Fibroblast of skin of abdomen (primary cell): ENCODE measurements at places on chromosomes 16 and 17.

GRCh38 chr16:4094127-4094773 is 22.0 kb downstream of the ADCY9 start:
- no peak for DNase-seq

GRCh38 chr17:72600934-72601333 is 480.1 kb downstream of the SOX9 start:
- peak; percentile 87 for DNase-seq

- no peak for DNase-seq
Observed at GRCh38 chr17:42579794-42580551, 2.4 kb upstream of the PSMC3IP start.

- DNase-seq, result no peak
Observed at GRCh38 chr16:707062-707538, 1.5 kb upstream of the FBXL16 start.
